ENCODE measurements at places on chromosomes 5 and 9.

- no peak for DNase-seq
These were observed 211.9 kb upstream of the IRX4 start for GRCh38 chr5:2094616-2094995.

- no peak for DNase-seq
These were observed 110.8 kb downstream of the FBXL17 start for GRCh38 chr5:108271127-108271526.

GRCh38 chr5:171080186-171080938 lies 218.5 kb downstream of the RANBP17 start:
- DNase-seq = no peak

GRCh38 chr5:138382347-138382746 lies 29.9 kb downstream of the KDM3B start:
- DNase-seq = no peak

DNA sequence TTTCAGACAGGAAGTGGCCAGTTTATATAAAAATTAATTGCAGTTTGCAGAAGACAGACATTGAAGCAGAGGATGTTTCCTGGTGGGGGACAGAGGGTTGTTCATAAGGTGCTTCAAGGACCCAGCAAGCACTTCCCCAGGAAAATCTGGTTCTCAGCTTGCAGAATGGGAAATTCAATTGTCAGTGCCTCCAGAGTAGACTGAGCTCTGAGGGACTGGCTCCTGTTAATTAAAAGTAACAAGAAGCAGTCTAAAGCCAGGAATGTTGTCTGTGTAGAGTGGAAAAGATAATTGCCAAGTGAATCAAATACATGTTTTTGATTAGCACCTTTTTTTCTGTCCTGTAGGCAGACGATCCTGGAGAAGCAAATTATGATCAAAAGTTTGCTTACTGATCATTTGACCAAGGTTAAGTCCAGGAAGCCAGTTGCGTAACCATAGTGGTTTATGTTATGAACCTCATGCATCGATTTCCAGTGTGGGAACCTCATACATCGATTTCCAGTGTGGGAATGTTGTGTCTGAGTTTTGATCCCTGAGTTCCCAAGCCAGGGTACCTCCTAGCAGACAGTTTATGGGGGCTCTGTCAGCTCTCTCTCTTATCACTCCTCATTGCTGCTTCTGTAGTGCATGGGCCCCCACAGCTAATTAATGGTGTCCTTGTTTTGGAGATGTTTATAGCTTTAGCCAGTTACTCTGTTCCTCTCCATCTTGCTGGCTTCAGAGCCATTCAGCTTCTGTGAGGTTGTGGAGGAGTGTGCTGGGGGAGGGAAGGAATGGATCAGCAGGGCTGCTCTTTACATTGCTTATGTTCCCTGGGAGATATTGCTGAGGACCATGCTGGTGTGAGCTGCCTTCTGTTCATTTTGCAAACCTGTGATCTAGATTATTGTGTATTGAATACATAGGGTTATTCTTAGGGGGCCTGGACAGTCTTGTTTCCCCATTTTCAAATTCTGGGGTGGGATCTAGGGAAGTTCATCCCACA lies 17.1 kb downstream of the MSANTD3 start:
- no peak for DNase-seq

Data from T-helper 17 cell (primary cell).